AG10803 (cell line): ENCODE measurements at places on chromosomes 11 and 22.

DNA sequence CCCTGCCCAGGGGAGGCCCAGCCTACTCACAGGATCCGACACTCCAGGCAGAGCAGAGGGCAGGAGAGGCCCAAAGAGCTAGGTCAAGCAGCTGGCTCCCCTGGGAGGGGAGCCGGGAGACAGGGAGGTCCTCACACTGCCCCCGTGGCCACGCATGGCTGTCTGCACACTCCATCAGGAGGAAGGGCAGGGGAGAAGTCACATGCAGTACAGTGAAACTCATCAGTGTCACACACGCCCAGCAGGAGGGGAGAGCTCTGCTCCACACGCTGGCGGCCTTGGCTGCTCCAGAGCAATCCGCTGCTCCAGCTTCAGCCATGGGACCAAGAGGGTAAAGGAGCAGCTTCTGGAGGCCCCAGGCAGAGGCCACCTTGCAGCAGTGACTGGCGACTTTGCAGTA is 14.3 kb downstream of the TCIRG1 start:
- no peak for DNase-seq

GRCh38 chr11:86197448-86197847 is 47.1 kb upstream of the EED start:
- peak; percentile 37 for DNase-seq

- no peak for DNase-seq
These were observed 34.0 kb downstream of the UQCR10 start for GRCh38 chr22:29801153-29801552.

- no peak for DNase-seq
These were observed 206.9 kb downstream of the SOX6 start for GRCh38 chr11:16149476-16149875.

DNA sequence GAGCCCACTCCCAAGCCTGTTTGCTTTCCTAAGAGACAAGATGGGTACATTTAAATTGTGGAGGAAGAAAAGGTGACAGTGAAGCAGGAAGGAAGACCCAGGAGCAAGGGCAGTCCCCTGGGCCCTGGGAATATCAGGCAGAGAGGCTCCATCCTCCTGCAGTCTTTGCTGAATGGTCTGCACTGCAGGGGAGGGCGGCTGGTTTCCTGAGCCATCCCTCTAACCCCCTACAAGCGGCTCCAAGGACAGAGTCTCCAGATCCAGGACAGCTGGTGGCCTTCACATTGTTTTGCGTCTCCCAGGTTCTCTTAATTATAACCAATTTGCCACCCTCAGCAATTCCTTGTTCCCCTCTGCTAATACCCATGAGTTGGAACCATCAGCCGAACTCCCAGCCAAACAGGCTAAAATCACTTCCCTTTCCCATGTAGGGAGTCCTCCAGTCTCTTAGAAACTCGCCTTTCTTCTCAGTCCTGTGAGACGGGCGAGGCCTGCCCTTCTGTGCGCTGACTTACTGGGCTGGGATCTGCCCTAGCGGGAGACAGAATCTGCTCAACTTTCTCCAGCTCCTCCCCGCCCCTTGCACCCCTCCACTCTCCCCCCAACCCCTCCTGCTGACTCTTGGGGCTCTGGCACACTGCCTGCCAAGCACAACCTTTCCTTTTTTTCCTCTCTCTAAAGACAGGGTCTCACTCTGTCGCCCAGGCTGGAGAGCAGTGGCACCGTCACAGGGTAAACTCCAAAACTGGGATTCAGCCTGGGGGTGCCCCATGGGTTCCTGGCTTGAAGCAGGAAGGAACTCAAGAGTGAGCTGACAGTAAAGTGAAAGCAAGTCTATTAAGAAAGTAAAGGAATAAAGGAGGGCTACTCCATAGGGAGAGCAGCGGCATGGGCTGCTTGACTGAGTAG is 53.4 kb upstream of the EMID1 start:
- DNase-seq: no peak

DNA sequence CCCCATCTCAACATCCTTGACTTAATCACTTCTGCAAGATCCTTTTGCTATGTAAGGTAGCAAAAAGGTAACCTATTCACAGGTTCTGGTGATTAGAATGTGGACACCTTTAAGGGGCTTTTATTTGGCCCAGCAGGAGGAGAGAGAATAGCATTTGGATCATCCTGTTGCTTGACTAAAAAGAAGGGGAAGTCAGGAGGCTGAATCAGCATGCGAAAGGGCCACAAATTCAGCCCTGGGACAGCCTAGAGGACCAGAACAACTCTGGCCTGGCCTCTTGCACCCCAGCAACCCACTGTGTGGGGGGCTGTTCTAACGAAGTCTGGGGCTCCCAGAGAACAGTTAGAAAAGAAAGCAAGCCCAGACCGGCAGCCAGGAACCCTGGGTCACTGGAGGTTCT is 3.2 kb upstream of the HMOX1 start:
- no peak for DNase-seq

DNA sequence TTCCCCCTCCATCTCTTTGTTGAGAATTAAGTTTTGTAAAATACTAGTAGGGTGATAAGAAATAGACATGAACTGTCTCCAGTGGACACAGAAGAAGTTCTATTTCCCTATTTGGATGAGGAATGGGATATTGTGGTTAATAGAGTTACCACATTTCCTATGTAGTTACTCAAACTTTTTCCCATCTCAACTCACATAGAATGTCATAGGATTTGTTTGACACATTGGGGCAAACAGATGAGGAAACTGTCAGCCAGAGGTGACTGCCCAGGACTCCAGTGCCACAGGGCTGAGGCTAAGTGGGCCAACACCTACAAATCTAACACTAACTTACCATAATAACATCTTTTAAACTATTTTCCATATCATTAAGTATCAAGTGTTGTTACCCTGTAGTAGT is 58.3 kb downstream of the CCDC83 start:
- DNase-seq: no peak

GRCh38 chr11:120525261-120526171 is 14.0 kb downstream of the GRIK4 start:
- no peak for DNase-seq

DNA sequence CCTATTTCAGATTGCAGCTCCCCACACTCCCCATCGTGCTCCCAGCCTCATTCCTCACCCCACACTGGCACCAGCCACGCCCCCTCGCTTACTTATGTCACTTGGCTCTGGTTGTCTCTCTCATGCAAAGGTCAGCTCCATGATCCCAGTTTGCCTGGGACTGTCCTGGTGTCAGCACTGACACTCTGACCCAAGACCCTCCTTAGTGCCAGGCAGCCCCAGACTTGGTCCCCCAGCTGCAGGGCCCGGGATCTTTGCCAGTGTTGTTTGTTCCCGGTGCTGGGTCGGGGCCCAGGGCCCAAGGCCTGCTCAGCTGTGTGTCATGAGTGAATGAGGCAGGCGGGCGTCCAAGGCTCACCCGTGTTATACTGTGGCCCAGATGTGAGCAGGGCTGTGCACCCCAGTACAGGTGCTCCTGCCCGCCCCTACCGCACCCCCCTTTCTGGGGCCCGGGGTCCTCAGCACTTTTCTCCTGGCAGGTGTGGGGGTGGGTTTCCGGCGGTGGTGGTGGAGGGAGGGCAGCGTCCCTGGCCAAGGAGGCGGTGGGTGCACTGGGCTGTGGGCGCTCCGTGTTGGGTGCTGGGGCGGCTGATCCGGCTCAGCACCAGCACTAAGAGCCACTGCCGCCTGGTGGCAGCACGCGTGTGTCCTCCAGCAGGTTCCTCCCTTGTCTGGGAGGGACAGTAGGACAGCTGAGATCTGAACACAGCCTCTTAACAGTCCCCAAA is 19.5 kb downstream of the IL17REL start:
- DNase-seq: peak; percentile 47

DNA sequence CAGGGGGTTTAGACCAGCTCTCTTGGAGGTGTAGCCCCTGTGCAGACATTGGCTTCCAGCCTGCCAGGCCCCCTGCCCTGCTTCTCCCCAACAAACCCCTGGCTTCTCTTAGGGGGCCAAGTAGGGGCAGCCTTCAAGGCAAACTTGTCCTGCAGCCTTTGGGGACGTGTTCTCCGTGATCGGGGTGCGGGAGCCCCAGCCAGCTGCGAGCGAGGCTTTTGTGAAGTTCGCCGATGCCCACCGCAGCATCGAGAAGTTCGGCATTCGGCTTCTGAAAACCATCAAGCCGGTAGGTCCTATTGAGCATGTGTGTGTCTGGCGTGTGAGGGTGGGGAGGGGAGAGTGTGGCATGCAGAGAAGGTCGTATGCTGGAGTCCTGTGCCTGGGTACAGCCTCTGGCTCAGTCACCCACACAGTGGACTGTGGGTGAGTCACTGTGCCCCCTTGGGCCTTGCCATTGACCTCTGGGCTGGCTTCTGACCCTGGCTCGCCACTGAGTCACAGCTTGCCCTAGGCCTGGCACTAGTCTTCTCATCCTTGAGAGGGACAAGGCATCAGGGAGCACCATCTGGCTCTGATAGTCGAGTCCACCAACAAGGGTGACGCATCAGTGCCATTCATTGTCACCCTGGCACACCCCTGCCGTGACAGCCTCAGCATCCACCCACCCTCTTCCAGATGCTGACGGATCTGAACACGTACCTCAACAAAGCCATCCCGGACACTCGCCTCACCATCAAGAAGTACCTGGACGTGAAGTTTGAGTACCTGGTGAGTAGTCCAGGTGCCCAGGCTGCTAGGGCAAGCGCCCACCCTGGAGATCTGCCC is 11.4 kb downstream of the SLC16A8 start:
- DNase-seq: no peak

DNA sequence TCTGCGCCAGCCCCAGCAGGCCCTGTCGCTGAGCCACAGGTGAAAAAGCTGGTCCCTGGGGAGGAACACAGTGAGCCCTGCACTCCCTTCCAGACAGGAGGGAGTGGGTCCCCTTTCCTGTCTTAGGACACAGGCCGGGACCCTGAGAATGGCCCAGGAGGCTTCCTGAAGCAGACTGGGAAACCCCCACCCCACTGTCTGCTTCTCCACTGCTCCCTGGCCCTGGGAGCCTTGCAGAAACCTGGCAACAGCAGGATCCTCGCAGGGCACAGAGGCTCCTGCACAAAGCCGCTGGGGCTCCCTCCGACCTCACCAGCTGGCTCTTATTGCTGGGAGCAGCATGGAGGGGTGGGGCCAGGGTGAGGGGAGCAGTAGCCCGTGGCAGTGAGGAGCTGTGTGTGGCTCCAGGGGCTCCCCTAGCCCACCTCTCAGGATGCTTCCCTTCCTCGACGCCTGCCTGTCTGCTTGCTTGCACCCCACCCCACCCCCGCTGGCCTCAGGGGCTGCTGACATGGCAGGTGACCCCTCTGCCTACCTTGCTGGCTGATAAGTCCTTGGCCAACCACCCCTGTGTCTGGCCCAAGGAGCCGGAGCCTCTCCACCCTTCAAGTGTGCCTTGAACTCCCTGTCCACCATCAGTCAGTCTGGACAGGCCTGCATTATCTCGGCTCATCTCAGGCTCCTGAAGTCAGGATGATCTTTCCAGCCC is 72.1 kb upstream of the KCNQ1OT1 start:
- DNase-seq: no peak

DNA sequence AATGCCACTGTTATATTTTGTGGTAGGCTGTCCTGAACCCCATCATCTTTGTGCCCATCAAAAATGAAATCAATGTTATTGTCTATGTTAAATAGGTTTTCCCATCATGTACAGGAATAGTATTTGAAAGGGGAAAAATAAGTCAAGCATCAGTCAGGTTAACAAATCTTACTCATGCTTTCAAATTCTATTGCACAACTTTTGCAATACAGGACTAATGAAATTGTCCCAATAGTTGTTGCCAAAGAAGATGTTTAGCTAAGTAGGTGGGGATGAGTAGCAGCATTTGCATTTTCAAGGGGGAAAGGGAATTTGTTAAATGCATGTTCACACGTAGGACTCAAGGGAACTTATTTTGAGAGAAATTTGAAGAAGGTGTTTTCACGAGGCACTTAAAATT is 962.1 kb downstream of the JRKL start:
- no peak for DNase-seq

DNA sequence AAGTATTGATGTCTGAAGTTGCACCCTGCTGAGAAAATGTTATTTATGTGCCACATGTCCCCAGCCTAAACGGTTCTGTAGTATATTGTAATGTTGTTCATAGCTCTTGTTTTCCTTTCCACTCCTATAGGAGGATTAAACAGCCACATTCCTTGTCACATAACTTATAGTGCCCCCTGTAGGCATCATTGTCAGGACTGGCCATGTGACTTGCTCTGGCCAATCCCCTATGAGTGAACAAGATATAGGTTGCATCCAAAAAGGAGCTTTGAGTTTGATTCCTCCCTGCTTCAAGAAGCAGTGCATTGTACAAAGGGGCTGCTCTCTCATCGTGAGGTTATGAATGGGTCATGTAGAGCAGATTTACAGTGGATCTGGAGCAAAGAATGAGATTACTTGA is 717.6 kb upstream of the ANO5 start:
- DNase-seq: no peak

- DNase-seq: peak; percentile 87
These were observed 22.8 kb downstream of the MYH9 start for GRCh38 chr22:36365020-36365411.

- no peak for DNase-seq
These were observed 46.9 kb upstream of the SLC22A25 start for GRCh38 chr11:63290285-63290684.

DNA sequence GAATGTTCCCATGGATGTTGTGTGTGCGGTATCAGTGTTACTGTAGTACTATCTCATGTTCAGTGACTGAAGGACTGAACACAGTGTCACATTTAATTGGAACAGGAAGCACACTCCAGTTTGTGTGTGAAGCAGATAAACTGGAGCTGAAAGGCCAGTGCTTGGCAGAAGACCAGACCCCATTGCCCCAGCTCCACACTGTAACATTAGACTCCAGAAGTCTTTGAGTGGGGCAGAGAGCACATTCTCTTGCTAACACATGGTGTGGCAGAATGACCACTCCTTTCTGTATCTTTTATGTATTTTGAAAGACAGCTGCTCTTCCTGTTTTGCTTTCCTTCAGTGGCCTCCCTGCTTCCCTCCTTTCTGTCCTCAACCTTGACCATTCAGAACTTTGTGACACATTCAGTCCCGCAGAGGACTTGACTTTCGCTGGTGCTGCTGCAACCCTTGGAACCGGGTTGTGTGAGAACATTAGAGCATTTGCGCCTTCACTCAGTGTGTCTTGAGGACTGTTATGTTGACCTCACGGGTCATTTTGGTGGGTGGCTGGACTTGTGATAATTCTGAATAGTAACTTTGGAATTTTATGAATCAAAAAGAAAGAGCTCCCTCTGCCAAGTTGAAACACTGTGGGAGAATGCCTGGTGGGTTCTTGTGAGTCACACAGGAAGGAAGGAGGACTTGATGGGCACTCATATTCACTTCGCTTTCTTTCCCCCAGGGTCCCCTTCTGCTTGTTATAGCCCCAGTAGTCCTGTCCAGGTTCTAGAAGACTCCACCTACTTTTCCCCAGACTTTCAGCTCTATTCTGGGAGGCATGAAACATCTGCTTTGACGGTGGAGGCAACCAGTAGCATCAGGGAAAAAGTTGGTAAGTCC is 26.4 kb downstream of the AMOTL1 start:
- peak; percentile 96 for DNase-seq
